ENCODE measurements at places on chromosomes 7 and 10.

- no peak for DNase-seq
Observed at GRCh38 chr10:14659626-14660196, 115.0 kb downstream of the FAM107B start.

- DNase-seq, result no peak
Observed at GRCh38 chr10:93095225-93095624, 21.5 kb downstream of the CYP26A1 start.

DNA sequence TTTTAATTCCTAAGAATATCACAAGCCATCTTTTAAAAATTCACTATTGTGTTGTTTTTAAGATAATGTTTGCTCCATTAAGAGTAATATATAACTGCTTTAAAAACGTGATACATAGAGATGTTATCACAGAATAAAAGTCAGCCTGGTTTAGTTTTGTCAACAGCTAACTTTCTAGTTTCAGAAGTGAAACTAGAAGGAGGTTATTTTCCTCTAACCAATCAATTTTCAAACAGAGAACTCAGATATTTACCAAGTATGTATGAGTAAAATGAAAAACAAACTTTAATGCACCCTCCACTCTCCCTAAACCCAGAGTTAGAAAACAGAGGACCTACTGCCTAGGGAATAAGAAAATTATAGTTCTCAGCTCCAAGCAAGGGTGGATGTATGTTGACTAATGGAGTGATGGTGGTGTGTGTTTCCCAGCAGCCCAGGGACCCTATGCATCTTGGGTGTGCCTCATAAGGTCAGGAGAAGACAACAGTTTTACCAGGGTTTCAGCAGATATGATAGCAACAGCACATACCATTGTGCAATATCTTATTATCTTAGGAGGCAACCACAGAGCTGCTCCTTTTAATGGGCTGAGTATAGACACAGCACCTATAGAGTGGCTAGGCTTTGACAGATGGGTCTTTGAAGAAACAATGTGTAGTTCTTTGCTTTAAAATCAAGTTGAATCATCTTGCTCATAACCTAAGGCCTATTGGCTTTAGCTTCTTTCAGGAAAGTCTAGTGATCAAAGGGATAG is 58.4 kb downstream of the PTPRZ1 start:
- DNase-seq, result no peak

DNA sequence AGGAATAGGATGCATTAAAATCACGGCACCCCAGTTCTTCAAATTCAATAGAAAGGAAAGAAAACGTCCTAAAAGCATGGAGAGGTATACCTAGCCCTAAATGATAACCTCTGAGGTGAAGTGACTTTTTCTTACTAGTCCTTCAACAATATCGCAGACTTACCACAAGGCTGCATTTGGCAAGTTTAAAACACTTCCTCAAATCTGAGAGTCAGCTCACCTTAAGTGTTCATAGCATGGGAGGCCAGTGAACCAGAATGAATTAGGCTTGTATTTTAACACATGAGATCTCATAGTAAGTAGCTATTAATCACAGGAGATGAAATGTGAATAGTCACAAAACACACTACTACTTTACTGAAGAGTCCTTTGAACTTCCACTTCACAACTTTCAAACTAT is 124.2 kb downstream of the RNF32 start:
- no peak for DNase-seq

- peak; percentile 45 for DNase-seq
Observed at GRCh38 chr7:142811154-142811737, 40.5 kb downstream of the PRSS2 start.

DNA sequence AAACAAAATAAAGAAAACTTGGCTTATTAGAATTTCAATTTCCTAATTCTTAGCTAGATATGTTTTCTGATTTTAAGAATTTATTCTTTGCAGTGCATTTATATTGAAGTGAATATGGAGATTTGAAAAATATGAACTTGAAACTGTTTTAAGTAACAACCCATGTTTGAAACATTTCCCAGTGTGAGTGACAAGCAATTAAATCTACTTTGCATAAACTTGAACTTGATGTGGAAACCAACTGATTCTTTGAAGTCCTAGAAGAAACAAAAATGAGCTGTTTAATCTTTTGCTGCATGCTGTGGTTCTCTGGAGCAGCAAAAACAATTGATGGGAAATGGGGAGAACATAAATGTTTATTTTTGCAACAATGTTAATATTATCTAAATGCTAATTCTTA is 430.2 kb downstream of the ARL4A start:
- no peak for DNase-seq

DNA sequence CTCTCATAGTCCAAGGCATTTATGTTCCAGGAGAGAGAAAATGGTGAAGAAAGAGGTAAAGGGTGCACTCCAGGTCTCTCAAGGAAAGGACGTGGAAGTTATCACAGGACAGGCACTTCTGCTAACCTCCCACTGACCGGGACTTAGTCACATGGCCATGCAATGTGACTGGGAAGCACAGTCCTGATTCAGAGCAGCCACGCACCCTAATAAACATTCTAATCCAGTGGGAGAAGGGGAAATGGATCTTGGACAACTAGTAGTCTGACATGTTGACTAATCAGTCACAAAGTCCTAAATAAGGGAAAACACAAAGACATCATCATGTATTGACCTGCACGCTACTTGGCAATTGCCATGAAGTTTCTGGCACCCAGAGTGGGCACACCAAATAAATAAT is 417.5 kb upstream of the ZMIZ1 start:
- DNase-seq, result no peak

- DNase-seq, result no peak
Observed at GRCh38 chr10:75466886-75467285, 35.5 kb downstream of the LRMDA start.

- no peak for DNase-seq
Observed at GRCh38 chr10:43221419-43222209, 45.3 kb downstream of the RASGEF1A start.

DNA sequence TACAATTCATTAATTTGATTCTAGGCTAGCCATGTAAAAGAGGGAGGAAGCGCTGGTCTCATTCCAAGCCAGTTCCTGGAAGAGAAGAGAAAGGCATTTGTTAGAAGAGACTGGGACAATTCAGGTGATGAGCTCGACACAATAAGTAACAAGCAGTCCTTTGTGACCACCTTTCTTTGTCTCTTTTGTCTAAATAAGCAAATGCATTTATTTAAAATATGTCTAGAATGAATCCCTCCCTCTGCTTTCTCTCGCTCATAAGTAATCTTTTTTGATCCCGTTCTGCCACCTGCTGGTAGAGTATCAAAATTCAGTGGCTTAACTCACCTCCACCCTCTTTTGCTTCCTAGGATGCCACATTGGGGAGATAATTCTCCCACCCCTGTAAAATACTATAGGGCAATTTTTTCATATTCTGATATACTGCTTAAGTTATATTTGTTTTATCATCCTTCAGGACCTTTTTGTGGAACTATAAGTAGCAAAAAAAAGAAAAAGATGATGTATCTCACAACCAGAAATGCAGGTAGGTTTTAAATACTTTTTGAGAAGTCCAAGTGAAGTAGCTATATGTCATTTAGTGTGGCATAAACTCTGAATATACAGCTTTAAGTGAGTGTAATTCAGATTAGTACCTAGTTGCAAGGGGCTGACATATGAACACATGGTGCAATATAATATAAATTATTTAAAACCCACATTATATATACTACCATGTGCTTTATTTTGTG is 91.5 kb downstream of the GSDME start:
- peak; percentile 83 for DNase-seq

GRCh38 chr7:130879191-130879590 is 145.2 kb upstream of the KLF14 start:
- no peak for DNase-seq

DNA sequence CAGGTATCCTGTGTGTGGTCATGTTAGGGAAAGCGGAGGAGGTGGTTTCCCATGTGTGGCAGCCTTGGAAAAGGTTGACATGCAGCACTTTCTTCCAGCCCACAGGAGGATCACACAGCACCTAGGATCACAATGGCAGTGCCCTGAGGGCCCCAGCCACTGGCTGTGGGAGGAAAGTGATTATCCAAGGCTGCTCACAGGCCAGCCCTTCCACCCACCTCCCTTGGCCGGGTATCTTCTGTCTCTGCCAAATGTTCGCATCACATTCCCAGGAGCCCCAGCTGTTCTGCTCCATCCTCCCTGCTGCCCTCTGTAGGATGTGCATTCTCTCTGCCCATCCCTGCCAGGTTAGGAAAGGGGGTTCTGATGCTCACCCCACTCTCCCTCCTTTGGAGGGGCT is 2.5 kb upstream of the MLXIPL start:
- no peak for DNase-seq

GRCh38 chr10:4780782-4781181 is 45.2 kb upstream of the AKR1E2 start:
- DNase-seq, result no peak

DNA sequence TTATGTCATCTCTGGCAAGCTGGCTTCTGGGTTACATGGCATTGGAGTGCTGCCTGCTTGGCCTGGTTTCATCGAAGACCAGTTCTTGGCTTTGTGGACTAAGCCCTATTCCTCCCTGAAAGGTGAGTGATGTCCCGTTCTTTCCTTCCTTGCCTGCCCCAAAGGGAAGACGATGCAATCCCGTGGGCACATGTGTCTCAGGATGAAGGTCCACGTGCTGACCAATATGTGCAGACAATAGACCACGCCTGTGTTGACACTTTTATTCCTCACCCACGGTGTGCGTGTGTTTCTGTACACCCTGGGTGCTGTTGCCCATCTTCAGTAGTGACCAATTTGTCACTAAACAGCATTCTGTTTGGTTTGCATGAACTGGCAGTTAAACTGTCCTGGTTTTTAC is 28.6 kb upstream of the SHH start:
- no peak for DNase-seq

DNA sequence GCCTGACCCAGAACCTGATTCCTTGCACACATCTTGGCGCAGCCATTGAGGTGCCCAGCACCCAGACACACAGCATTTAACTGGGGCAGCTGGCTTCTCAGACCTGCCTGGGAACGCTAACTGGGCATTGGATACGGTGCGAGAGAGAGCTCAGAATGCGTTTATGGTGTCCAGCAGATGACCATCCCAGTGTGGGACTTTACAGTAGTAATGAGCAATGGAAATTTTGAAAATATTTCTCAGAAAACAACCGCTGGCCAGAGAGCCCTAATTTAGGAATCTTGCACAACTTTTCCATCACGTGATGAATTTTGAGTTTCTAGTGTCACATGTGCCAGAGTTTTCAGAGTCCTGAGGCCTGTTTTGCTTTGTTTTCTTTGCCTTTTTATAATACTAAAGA is 78.2 kb upstream of the SEC61G start:
- DNase-seq, result no peak

DNA sequence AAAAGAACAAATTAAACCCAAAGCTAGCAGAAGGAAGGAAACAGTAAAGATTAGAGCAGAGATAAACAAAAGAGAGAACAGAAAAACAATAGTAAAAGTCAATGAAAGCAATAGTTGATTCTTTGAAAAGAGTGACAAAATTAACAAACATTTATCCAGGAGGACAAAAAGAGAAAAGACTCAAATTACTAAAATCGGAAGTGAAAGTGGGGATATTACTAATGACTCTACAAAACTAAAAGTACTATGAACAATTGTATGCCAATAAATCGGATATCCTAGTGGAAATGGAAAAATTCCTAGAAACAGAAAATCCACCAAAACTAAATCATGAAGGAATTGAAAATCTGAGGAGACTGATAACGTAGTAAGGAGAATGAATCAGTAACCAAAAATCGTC is 96.3 kb downstream of the SNX13 start:
- no peak for DNase-seq

DNA sequence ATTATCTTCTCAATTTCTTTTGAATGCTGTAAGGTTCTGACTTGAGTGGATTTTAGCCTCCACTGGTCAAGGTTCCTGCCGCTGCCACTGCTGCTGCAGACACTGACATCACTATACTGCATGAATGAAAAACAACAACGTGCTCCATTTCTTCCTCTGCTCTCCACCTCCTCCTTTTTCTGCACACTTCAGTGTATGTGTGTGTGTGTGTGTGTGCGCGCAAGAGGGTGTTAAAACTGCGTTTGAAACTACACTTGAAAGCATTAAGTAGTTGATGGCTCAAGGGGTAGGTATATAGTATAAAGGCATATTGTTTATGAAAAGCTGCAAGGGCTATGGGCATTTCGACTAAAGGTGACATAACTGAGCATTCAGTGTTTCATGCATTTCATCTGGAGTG is 3.5 kb downstream of the GLCCI1 start:
- DNase-seq, result no peak

DNA sequence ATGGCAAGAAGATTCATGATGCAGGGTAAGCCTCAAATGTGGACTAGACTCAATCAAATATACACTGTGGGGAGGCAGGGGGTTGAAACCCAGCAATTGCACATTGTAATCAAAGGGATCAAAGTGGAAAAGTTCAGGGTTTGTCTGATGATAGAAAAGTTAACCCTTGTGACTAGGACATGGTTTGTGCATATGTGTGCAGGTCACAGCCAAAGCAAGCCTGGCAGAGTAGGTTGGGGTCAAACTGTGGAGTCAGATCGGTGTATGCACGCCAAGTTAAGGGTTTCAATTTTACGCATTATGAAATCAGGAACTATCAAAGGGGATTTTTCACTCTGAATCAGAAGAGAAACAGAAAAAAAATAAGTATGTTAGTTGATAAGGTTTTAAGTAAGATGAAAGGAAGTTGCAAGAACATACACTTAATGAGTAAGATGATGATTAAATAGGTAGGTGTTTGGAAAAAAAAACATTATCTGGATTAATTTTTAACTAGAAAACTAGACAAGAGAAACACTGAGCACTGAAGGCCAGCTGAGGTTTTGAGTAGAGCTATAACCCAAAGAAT is 188.3 kb downstream of the DGKB start:
- no peak for DNase-seq

DNA sequence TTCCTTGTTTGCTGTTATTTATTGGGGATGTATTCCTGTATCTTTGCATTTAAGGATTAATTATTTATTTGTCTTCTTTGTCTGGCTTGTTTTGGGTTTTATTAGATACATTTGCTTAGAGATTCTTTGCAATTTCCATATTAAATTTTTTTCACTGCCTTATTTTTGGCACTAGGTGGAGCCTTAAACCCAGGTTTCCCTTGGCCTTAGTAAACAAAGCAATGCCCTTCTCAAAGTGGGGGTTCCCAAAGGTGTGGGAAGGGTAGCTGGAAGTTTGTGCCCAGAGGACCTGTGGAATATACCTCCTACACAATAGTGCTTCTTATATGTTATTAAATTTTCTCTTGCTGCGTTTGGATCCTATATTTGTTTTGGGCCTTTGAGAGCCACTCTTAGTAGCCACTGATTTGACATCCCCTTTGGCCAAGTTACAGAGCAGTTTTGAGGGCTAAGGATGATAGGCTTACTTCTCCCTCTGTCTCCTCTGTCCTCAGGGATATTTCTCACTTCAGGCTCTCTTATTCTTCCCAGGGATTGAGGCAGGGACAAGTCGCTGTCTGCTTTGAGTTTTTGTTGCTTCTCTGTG is 162.3 kb downstream of the ITGB1 start:
- peak; percentile 1 for DNase-seq

DNA sequence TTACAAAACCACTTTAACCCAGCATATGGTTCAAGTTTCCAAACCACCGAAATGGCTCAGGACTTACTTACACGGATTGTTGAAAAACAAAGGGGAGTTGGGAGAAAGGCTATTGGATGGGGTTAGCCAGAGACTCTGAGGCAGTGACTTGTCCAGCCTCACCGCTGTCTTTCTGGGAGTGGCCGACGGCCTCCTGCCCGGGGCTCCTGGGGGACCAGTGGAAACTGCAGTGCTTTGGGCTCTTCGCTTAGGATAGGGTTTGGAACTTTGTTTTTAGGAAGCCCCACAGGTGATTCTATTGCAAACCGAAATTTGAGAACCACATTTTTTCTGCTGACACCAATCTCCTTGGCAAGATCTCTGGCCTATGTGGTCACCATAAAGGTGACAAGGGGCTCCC is 38.1 kb upstream of the R3HCC1L start:
- DNase-seq, result no peak
